ENCODE measurements at places on chromosomes 16 and 17. TPM values are rescaled to one million over a fixed set of nuclear protein-coding genes. Genes with fewer than 3 reads are reported as not detected.

Gene KCNAB3
- total RNA-seq, result 5.9 TPM

Gene NAA38
- total RNA-seq, result 26.8 TPM

Gene ASPA
- total RNA-seq, result not detected

Gene BAHCC1
- total RNA-seq, result 0.29 TPM

Gene PAM16
- 41.4 TPM for total RNA-seq

DNA sequence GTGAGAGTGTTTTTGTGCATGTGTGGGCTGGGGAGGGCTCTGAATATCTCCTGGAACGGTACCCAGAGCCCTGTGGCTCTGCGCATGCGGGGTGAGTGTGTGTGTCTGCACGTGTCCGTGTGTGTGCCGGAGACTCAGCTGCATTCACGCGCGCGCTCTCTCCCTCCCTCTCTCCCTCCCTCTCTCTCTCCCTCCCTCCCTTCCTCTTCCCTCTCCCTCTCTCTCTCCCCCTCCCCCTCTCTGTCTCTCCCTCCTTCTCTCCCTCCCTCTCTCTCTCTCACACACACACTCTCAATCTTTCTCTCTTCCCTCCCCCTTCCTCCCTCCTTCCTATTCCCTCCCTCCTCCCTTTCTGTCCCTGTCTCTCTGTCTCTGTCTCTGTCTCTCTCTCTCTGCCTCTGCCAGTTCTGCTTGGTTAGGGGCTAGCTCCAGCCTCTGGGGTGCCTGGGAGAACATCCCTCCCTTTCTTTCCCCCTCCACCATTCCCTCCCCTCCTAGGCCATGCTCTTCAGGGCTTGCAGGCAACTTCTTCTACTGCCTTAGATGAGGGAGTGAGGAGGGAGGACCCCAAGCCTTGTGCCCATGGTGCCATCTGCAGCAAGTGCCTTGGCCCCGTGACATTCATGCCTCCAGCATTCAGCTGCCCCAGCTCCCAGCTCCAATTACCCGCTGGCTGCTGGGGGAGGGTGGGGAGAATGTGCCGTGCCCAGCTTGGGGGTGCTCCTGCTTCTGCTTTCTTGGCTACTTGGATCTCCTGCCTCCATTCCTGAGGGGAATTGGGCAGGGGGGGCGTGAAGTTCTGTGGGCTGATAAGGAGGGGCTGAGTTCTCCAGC, 6.4 kb downstream of the THRA start:
- H3K36me3 ChIP-seq, result no peaks in the 10 kb centered on the region
- peak overlapping the region; percentile 95 for H3K27ac ChIP-seq
- DNase-seq, result peak; percentile 62
- peak overlapping the region; percentile 91 for H3K4me3 ChIP-seq
- peaks cover 55% of the 10 kb centered on the region for H3K4me1 ChIP-seq

DNA sequence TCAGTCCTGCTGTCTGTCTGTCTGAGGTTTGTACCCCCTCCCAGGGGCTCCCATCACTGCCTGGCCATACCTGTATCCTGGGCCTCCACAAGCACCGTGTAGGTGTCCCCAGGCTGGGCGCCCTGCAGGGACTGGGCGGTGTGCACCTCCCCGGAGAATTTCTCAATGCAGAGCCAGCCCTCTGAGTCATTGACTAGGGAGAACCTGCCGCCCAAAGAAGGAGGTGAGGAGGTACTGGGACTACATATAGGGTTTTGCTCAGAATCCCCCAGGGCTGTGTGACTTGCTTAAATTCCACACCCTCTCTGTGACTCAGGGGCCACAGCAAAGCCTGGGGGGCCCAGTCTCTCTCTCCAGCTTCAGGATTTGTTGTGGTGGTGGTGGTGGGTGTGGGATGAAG, 7.6 kb downstream of the CDH16 start:
- no peak overlapping the region for H3K27ac ChIP-seq
- peaks cover 4% of the 10 kb centered on the region for H3K27me3 ChIP-seq
- H3K36me3 ChIP-seq, result no peaks in the 10 kb centered on the region
- no peak overlapping the region for H3K4me3 ChIP-seq
- no peak for DNase-seq
- peaks cover 3% of the 10 kb centered on the region for H3K4me1 ChIP-seq

GRCh38 chr17:50037321-50038107, 18.4 kb upstream of the ITGA3 start:
- H3K4me1 ChIP-seq, result peaks cover 2% of the 10 kb centered on the region
- H3K36me3 ChIP-seq, result no peaks in the 10 kb centered on the region
- H3K27ac ChIP-seq, result no peak overlapping the region
- no peak for DNase-seq
- H3K4me3 ChIP-seq, result no peak overlapping the region
- H3K27me3 ChIP-seq, result peaks cover 26% of the 10 kb centered on the region

DNA sequence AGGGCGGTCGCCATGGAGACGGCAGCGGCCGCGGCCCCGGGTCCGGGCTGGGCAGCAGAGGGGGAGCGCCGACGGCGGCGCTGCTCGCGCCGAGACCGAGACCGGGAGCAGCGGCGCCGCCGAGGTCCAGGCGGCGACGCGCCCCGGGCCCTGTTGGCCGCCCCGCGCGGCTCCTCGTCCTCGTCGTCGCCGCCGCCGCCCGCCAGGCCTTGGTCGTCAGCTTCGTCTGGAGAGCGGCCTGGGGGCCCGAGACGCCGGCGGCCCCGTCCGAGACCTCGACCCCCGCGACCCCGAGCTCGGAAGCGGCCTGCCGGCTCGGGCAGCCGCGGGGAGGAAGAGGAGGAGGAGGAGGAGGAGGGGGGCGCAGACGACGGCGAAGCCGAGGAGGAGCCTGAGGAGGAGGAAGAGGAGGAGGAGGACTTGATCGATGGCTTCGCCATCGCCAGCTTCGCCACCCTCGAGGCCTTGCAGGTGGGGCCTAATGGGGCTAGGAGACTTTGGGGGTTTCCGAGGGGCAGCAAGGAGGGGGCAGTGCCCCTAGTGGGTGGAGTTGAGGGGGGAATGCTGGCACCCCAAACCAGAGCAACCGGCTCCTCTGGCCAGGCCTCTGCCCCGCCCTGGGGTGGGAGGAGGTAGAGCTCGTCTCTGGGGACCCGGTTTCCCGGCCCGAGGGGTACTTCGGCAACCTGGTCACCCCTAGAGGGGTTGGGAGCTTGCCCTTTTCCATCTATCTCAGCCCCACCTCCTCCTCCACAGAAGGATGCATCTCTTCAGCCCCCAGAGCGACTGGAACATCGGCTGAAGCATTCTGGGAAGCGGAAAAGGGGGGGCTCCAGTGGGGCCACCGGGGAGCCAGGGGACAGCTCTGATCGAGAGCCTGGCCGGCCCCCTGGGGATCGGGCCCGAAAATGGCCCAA, 1.5 kb downstream of the FBRS start:
- H3K27me3 ChIP-seq, result no peaks in the 10 kb centered on the region
- peak; percentile 51 for DNase-seq
- peaks cover 10% of the 10 kb centered on the region for H3K36me3 ChIP-seq

GRCh38 chr16:28182183-28182582, 29.6 kb downstream of the XPO6 start:
- peak overlapping the region; percentile 82 for H3K4me3 ChIP-seq

DNA sequence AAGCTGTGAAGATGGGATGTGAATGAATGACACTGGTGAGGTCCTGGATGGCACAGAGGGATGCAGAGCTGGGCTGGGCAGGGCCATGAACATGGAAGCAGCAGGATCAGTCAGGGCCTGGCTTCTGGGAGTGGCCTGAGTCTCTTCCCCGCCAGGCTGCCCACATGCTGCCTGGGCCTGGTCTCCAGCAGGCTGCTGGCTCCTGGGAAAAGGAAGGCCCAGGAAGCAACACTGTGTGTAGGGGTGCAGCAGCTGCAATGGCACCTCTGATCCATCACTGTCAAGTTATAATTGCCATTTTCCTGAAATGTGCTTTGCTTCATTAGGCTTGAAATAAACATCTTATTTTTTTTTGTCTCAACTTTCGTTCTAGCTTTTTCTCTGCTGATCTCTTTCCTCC, 260.2 kb upstream of the N4BP1 start:
- no peak overlapping the region for H3K4me3 ChIP-seq
- H3K27me3 ChIP-seq, result no peaks in the 10 kb centered on the region
- H3K4me1 ChIP-seq, result no peaks in the 10 kb centered on the region
- no peaks in the 10 kb centered on the region for H3K36me3 ChIP-seq
- no peak overlapping the region for H3K27ac ChIP-seq

DNA sequence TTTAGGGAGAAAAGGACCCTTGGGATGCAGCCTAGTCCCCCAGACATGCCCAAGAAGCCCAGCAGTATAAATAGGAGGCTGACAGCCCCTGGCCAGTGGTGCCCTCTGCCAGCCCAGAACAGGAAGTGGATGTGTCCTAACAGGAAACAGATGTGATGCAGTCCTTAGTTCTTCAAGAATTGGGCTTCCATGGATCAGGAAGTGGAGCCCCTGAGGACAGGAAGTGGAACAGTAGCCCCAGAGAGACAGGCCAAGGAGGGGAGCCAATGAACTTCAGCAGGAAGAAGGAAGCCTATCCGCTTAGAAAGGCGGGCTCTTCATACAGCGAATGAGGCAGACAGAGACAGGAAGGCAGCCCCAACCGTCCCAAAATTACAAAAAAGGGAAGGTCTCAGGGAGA, 7.2 kb downstream of the CTF1 start:
- H3K27me3 ChIP-seq, result no peaks in the 10 kb centered on the region
- peak overlapping the region; percentile 96 for H3K27ac ChIP-seq
- peaks cover 26% of the 10 kb centered on the region for H3K4me1 ChIP-seq
- H3K4me3 ChIP-seq, result no peak overlapping the region
- DNase-seq, result no peak

DNA sequence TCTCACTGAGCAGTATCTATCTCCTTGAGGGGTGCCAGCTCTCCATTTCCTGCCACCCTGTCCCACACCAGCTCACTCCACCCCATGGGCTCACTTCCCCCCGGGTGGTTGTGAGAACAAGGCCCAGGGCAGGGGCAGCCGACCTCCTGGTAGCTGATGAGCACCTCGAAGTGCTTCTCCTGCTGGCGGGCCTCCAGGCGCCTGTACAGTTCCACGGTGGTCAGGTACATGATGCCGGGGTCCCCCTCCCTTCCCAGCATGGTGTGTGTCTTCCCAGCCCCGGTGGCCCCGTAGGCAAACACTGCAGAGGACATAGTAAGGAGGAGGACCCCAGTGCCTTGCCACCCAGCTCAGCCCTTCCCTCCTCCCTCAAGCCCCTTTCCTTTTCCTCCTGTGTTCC, 12.5 kb downstream of the KIF18B start:
- H3K4me1 ChIP-seq, result peaks cover 2% of the 10 kb centered on the region
- H3K36me3 ChIP-seq, result no peaks in the 10 kb centered on the region
- no peak overlapping the region for H3K27ac ChIP-seq
- no peak overlapping the region for H3K4me3 ChIP-seq

DNA sequence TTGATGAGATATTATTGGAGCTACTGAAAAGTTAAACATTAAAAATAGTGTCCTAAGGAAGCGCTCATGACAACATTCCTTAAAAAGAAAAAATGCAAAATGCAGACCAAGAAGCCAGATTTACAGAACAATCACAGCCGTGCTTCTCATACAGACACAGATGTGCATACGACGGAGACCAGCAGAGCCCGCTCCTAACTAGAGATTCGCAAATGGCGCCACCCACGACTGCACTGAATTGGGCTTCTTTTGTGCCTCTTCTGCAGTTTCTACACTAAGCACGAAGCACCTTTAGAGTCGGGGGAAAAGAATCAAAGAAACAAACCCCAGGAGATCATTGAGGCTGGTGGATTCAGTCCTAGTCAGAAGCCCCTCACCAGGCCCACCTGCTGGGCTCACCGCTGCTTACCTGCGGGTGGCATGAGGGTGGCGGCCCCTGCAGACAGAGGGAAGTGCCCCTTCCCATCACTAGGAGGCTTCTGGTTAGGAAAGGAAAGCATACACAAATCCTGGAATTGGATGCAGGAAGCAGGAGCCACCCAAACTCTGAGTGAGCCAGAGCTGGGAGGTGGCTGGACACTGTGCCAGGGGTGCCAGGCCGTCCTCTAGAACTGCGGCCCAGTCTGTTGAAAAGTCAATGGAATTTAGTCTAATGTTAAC, 64.9 kb upstream of the CHMP6 start:
- DNase-seq, result no peak
- H3K4me3 ChIP-seq, result no peak overlapping the region
- H3K27me3 ChIP-seq, result no peaks in the 10 kb centered on the region
- no peak overlapping the region for H3K27ac ChIP-seq

DNA sequence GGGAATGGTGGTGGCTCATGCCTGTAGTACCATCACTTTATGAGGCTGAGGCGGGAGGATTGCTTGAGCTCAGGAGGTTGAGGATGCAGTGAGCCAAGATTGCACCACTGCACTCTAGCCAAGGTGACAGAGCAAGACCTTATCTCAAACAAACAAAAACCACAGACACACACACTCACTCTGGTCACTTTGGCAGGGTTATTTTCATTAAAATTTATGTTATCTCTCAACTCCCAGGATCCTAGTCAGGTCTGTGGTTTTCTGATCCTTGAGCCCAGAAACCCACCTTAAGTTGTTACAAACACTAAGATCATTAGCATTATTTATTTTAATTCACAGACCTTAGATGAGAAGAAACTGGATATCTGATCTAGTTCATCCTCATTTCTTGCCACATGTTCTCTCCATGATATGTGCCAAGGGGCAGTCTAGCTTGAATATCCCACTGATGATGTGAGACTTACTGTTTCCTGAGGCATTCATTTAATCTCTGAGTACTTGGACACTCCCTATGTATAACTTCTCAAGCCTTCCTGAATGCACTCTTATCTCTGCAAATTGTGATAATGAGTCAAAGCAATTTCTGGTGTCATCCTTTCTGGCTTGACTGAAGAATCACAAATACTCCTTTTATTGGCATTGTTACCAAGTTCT, 9.6 kb downstream of the ABHD15 start:
- H3K27me3 ChIP-seq, result no peaks in the 10 kb centered on the region
- no peak overlapping the region for H3K27ac ChIP-seq
- H3K36me3 ChIP-seq, result no peaks in the 10 kb centered on the region
- DNase-seq, result no peak

GRCh38 chr17:49249292-49249794, 18.8 kb upstream of the PHOSPHO1 start:
- H3K4me3 ChIP-seq, result no peak overlapping the region
- no peak overlapping the region for H3K27ac ChIP-seq
- peaks cover 6% of the 10 kb centered on the region for H3K36me3 ChIP-seq

GRCh38 chr16:84499638-84500037, 4.8 kb downstream of the MEAK7 start:
- no peaks in the 10 kb centered on the region for H3K27me3 ChIP-seq
- H3K36me3 ChIP-seq, result peaks cover 3% of the 10 kb centered on the region
- H3K4me3 ChIP-seq, result no peak overlapping the region

DNA sequence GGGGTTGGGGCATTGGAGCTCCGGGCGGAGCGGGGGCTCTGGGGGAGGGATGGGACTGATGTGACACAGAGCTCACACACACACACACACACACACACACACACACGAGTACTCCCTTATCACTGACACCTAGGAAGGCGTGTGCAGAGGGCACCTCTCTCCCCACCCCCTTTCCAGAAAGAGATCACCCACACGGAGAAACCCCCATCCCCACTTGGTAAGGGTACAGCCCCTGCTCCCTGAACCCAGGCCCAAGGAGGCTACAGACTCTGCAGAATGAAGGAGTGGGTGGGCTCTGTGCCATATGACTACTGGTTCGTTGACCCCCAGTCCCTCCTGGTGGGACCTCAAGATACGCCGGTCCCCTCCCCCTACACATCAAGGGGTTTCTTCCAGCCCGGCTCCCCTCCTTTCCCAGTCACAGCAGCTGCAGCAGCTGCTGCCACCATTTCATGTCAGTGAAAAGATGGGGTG, 8.7 kb upstream of the ARHGAP23 start:
- peaks cover 68% of the 10 kb centered on the region for H3K27me3 ChIP-seq
- H3K27ac ChIP-seq, result no peak overlapping the region
- H3K4me1 ChIP-seq, result peaks cover 7% of the 10 kb centered on the region
- DNase-seq, result no peak
- peak overlapping the region; percentile 63 for H3K4me3 ChIP-seq

All from T-helper 17 cell (primary cell).